MG63 (cell line): ENCODE measurements at places on chromosomes 4 and X.
A peak's percentile ranks its signal among the peaks of the same experiment; 100 is the strongest.

DNA sequence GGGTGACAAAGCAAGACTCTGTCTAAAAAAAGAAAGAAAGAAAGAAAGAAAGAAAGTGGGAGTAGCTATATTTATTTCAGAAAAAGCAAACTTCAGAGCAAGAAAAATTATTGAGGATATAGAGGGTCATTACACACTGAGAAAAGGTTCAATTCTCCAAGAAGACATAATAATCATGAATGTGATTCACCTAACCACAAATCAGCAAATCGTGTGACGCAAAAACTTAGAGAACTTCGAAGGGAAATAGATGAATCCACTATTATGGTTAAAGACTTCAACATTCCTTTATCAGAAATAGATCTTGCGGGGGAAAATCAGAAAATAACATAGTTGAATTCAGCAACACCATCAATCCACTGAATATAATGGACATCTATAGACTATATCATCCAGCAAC, 219.3 kb upstream of the LDB2 start:
- DNase-seq, result no peak

GRCh38 chr4:152536545-152537182, 772 bp upstream of the FBXW7 start:
- no peak for DNase-seq

DNA sequence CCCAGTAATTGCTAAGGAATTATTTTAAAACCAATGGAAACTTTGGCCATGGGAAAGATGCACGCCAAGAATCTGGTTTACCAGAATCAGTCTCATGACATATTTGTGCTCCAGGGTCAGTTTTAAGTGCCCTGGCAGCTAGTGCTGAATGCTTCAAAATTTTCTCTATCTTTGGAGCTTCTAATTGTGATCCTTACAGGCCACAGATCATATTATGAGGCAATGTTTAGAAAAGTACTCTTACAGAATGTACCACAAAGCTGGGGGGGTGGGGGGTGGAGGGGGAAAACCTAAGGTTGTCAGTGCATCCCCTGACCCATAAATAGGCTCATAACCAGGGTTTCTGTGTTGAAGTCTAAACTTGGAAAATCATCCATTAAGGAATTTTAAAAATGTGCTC, 514.5 kb downstream of the INPP4B start:
- DNase-seq, result no peak

GRCh38 chr4:42282081-42282901, 115.0 kb upstream of the SHISA3 start:
- peak; percentile 11 for DNase-seq

DNA sequence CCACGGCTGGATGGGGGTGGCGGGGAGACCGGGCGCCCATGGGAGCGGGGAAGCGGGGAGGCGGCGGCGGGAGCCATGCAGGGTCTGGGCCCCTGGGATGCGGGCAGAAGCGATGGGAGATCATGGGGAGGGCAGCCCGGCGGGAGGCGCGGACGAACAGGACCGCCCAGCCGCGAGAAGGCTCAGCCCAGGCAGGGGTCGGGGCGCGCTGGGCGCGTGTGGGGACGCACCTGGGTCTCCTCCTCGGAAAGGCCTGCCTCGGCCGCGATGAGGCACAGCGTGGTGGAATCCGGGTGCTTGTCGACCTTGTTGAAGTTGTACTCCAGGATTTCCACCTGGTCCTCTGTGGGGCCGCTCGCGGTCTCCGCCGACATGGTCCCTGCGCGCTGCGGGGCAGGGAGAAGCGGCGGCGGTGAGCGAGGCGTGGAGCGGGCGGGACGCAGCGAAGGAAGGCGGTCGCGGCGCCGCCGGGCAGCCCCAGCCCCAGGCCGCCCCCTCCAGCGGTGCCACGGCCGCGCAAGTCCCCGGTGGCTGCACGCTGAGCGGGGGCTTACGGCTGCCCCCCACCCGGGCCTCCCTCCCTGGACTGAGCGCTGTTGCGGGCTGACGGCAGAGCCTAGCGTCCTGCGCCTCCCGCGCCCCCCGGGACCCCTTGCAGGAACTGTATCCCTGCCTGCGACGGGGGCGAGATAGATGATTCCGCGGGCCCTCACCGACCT, 25.3 kb downstream of the HOPX start:
- peak; percentile 10 for DNase-seq

DNA sequence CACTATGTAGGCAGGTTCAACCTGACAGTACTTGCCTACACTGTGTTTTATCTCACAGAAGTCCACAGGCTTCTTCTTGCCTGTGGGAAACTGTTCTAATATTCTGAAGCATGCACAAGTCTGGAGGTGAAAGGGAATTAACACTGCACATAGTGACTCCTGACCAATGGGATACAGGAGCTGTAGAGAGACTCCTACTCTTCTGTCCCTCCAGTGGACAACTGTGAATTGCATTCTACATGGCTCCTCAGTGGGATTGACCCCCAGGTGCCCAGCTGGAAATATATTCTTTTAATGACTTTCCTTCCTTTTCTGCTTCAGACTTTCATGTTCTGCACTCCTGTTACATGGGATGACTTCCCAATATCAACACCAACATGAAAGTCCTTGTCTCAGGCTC, 8.2 kb upstream of the YIPF6 start:
- DNase-seq, result no peak

DNA sequence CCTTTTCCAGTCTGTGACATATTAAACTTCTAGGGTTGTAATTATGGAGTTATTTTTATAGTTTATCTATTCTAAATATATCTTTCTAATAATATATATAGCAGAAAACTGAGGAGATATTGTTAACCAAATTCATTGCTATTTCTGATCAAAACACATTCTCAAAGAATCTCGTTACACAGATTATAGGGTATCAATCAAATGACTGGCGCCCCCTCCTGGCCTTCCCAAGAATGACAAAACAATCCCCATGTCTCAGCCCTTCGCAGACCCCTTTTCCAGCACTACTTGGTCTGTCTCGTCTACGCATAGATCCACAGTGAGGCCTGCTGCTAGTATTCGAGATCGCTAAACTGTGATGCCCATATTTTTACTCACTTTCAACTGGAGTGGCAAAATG, 209.3 kb downstream of the GPC3 start:
- DNase-seq, result no peak
